ENCODE measurements at places on chromosomes 16 and 17. TPM values are rescaled to one million over a fixed set of nuclear protein-coding genes. Genes with fewer than 3 reads are reported as not detected.

DNA sequence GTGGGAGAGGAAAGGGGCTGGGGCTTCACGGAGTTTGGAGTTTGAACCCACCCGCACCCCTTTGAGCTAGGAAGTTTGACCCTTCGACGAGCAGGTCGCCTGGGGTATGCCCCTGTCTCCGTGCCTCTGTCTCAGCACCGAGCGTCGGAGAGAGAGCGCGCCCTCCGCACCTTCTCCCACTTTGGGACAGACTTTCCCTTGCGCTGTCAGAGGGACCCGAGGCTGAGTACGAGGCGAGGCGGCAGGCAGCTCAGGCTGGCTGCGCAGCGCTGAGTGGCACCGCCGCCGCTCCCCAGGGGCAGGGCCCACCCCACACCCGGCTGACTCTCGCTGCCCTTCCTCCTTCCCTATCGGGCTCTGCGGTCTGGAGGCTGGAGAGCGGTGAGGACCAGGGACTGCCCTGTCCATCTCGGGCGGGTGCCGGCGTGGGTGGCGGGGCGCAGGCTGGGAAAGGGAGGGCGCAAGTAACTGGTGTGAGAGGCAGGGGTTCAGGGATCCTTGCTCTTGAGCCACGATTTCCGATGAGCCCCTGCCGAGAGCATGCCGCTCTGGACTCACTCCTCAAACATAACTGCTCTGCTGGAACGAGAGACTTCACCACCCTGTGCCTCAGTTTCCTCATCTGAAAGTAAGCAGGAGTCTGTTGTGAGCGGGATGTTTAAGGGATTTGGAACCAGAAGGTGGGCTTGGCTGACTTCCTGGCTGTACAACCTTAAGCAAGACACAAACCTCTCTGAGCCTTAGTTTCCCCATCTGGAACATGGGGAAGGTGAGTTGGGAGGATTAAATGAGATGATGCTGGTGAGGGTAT lies 981 bp downstream of the BEAN1 start:
- H3K4me3 ChIP-seq, result no peak overlapping the region
- H3K27ac ChIP-seq, result no peak overlapping the region
- H3K27me3 ChIP-seq, result peaks cover 29% of the 10 kb centered on the region
- H3K4me1 ChIP-seq, result no peaks in the 10 kb centered on the region
- no peaks in the 10 kb centered on the region for H3K36me3 ChIP-seq

- no peaks in the 10 kb centered on the region for H3K36me3 ChIP-seq
- DNase-seq, result no peak
These were observed 251.7 kb upstream of the IRX3 start for GRCh38 chr16:54538276-54538675.

GRCh38 chr16:48525201-48526057 lies 84.6 kb downstream of the N4BP1 start:
- no peak overlapping the region for H3K4me3 ChIP-seq
- H3K36me3 ChIP-seq, result no peaks in the 10 kb centered on the region
- DNase-seq, result no peak
- H3K4me1 ChIP-seq, result no peaks in the 10 kb centered on the region

GRCh38 chr16:26129997-26130396 lies 438.2 kb downstream of the HS3ST4 start:
- no peaks in the 10 kb centered on the region for H3K4me1 ChIP-seq
- H3K36me3 ChIP-seq, result no peaks in the 10 kb centered on the region
- no peak for DNase-seq
- no peak overlapping the region for H3K27ac ChIP-seq
- no peaks in the 10 kb centered on the region for H3K27me3 ChIP-seq

DNA sequence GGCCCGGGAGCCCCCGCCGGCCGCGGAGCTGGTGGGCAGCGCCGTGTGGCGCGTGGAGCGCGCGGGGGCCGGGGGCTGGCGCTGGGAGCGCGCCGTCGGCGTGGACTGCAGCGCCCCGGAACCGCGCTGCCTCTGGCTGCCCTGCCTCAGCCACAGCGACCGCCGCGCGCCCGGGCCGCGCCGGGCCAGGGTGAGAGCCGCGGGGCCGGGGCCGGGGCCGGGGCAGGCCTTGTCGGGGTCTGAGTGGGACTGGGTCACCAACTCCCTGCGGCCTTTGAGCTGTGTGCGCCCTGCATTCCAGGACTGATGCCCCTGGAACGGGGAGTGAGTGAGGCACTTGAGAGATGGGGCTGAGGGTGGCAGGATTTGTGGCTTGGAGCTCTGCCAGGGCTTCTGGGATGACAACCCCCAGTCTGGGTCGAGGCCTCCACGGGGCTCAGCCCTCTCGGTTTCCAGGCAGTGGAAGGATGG lies 25.7 kb downstream of the ARHGAP23 start:
- peak overlapping the region; percentile 84 for H3K27ac ChIP-seq
- H3K4me1 ChIP-seq, result no peaks in the 10 kb centered on the region
- H3K36me3 ChIP-seq, result no peaks in the 10 kb centered on the region
- DNase-seq, result no peak
- H3K27me3 ChIP-seq, result no peaks in the 10 kb centered on the region

- H3K36me3 ChIP-seq, result no peaks in the 10 kb centered on the region
- DNase-seq, result no peak
- H3K27ac ChIP-seq, result no peak overlapping the region
- no peak overlapping the region for H3K4me3 ChIP-seq
- no peaks in the 10 kb centered on the region for H3K4me1 ChIP-seq
- H3K27me3 ChIP-seq, result no peaks in the 10 kb centered on the region
These were observed 10.4 kb upstream of the NLRC3 start for GRCh38 chr16:3587547-3588110.

- peaks cover 10% of the 10 kb centered on the region for H3K4me1 ChIP-seq
- no peak for DNase-seq
- no peak overlapping the region for H3K27ac ChIP-seq
- H3K27me3 ChIP-seq, result no peaks in the 10 kb centered on the region
- no peaks in the 10 kb centered on the region for H3K36me3 ChIP-seq
These were observed 39.3 kb upstream of the SLC38A10 start for GRCh38 chr17:81334391-81334901.

GRCh38 chr16:87233928-87234327 lies 83.3 kb downstream of the C16orf95 start:
- H3K27me3 ChIP-seq, result no peaks in the 10 kb centered on the region
- DNase-seq, result no peak
- no peak overlapping the region for H3K4me3 ChIP-seq
- no peaks in the 10 kb centered on the region for H3K36me3 ChIP-seq

DNA sequence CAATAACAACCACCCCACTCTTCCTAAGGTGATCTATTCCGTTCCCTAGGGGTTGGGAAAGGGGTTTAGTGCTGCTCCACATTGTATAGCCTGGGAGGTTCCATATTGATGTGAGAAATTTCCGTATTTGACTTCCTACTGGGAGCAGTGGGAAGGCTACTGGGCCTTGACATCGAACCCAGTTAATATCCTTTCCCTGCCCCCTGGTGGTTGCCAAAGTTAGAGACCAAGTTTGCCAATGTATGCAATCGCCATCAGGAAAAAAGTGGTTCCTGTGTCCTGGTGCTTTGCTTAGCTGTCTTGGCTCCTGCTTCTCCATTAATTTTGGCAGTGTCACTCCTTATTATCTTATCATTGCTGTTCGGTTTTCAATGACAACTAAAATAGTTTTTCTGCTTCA lies 914.9 kb downstream of the KCNJ2 start:
- no peak overlapping the region for H3K27ac ChIP-seq
- no peaks in the 10 kb centered on the region for H3K36me3 ChIP-seq
- no peaks in the 10 kb centered on the region for H3K4me1 ChIP-seq
- H3K27me3 ChIP-seq, result no peaks in the 10 kb centered on the region
- no peak overlapping the region for H3K4me3 ChIP-seq

GRCh38 chr17:82204831-82205719 lies 7.6 kb downstream of the CCDC57 start:
- H3K36me3 ChIP-seq, result no peaks in the 10 kb centered on the region
- H3K4me1 ChIP-seq, result peaks cover 2% of the 10 kb centered on the region
- no peak overlapping the region for H3K4me3 ChIP-seq
- no peaks in the 10 kb centered on the region for H3K27me3 ChIP-seq
- DNase-seq, result no peak
- no peak overlapping the region for H3K27ac ChIP-seq

DNA sequence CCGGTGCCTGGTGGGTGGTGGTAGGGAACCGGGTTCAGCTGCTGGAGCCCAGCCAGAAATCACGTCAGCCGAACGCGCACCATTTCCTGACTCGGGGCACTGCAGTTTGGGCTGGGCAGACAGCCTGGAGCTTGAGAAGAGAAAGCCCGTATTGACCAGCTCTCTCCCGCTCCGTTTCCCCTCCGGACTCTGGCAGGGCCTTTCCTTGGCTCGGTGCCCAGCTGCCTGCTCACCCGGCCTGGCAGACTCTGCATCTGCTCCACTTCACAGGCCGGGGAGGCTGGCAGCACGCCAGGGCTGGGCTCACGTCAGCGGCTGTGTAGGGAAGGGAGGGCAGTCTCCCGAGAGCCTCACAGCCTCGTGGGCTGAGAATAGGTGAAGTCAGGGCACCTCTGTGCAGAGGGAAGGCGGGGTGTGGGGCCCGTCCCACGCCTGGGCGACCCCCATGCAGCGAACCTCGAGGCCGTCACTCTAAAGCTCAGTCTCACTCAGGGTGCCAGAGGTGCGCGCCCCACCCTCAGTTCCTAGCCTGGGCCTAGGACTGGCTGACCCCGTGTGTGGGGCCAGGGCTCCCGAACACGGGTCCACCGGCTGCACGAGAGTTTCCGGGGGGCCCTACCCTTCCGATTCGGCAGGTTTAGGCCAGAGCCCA lies 59.1 kb downstream of the OR1D5 start:
- no peak overlapping the region for H3K4me3 ChIP-seq
- no peaks in the 10 kb centered on the region for H3K27me3 ChIP-seq
- no peaks in the 10 kb centered on the region for H3K36me3 ChIP-seq
- DNase-seq, result peak; percentile 94
- peak overlapping the region; percentile 89 for H3K27ac ChIP-seq

Gene TBC1D3K
- total RNA-seq, result not detected

Gene KRT20
- not detected for total RNA-seq

Gene CD300H
- total RNA-seq, result 2.0 TPM

Measured in kidney (tissue), 22 donors.